Mammary epithelial cell (primary cell): ENCODE measurements at places on chromosomes 4 and X.

DNA sequence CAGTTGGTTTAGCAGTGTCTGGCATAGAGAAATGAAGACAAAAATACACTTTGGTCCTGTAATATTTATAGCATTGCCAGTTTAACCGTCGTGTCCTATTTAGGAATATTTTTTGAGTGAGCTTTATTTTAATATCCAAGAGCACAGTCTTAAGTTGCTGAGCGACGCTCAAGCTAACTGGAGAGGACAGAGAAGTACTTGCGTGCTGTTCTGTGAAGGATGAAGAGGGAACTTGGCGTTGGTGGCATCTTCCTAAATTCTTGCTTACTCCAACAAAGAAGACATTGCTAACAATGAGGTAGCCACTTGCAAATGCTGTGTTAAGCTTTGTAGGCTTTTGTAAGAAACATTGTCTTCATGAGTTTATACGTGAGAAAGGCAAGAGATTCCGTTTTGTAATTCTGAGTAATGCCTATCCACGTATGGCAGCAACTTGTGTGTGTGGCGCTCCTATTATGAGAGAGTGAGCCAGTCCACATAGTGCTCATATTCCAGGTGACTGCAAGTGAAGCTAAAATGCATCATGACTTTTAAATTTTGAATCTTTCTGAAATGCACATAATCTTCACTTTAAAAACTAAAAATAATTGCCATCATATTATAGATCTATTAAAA, 50.6 kb downstream of the SYNPO2 start:
- no peak for DNase-seq

DNA sequence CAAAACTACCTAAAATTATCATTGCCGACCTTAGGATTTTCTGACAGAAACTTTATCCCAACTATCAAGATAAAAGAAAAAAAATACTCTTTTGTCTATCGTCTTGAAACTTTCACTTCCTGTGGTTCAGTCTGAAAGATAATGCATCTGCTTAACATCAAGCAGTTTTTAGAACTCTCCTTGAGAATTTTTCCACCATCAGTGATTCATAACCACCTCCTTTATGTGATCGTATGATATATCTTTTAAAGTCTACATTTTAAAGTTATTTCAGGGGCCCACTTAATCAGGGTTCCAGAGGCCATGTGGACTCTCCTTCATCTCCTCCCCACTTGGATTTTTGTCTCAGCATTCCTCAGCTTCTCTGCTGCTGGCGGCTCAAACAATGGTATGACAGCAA, 272.8 kb upstream of the TENM3 start:
- DNase-seq, result no peak

DNA sequence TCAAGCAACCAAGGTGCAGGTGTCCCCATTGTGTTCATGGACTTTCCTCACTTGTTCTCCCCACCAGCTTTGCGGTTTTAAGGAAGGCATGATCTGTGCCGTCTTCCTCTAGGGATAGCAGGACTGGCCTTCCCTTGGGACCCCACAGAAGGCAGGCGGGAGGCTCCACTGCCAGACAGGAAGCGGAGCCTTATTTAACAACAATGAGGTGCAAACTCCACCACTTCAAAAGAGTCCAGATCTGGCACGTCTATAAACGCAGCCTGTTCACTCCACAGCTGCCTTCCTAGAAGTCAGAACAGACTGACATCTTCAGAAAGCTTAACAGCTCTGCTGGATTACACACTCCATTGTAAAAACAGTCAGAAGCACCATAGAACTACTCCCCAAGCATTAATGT, 1.7 kb upstream of the GPR143 start:
- no peak for DNase-seq

- peak; percentile 24 for DNase-seq
Observed at GRCh38 chr4:156594624-156595023, 377.0 kb downstream of the PDGFC start.
